ENCODE measurements at places on chromosomes 3 and 15. TPM values are rescaled to one million over a fixed set of nuclear protein-coding genes. Genes with fewer than 3 reads are reported as not detected.
A peak's percentile ranks its signal among the peaks of the same experiment; 100 is the strongest.

DNA sequence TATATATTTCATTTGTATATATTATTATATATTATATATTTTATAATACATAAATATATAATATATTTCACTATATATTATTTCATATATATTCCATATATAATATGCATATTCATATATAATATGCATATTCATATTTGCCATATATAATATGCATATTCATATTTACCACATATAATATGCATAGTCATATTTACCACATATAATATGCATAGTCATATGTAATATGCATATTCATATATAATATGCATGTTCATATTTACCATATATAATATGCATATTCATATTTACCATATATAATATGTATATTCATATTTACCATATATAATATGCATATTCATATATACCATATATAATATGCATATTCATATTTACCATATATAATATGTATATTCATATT, 51.2 kb upstream of the GATA2 start:
- no peak for DNase-seq

GRCh38 chr3:106288781-106289180, 420.0 kb upstream of the CBLB start:
- DNase-seq = no peak

GRCh38 chr3:46849686-46850467, 13.4 kb downstream of the MYL3 start:
- no peak for DNase-seq

GRCh38 chr3:6168256-6168655, 692.7 kb upstream of the GRM7 start:
- peak; percentile 1 for DNase-seq

DNA sequence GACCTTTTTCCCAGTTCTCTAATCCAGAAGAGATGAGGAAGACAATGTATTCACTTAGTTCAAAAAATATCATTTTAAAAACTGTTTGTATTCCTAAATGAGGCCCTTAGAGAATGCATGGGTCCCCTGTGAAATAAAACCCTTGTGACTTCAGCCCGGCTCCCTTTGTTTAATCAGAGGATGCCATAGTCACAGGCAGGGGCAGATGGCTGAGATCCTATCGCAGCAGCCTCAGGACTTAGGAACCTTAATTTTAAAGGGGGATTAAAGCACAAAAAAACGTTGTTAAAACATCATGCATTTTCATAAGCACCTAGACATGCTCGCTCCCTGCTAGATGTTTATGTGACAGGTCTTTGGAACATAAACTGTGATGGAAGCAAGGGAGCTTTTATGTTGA, 176.6 kb downstream of the IL20RB start:
- no peak for DNase-seq

- peak; percentile 80 for DNase-seq
Measured at GRCh38 chr3:50347187-50347813, 1.8 kb upstream of the ZMYND10 start.

DNA sequence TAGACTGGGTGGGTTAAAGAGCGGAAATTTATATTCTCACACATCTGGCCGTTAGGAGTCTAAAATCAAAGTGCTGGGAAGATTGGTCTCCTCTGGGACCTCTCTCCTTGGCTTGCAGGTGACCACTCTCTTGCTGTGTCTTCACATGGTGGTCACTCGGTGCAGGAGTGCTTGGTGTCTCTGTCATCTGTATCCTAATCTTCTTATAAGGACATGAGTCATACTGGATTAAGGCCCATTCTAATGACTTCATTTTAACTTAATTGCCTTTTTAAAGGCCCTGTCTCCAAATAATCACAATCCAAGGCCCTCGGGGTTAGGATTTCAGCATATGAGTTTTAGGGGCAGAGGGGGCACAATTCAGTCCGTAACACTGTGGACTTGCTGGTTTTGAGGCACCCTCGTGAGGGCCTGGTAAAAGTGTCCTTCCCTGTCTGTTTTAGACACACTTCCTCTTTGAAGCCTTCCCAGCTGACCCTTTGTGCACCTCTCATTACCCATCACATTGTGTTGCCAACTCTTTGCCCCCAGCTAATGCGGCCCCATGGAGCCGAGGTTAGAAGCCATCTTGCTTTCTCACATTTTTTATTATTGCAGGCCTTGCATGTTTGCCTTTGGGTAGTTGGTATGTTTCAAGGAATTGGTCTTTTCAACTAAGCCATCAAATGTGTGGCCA, 3.2 kb downstream of the XYLB start:
- no peak for DNase-seq

Gene FOXB1
- not detected for total RNA-seq

DNA sequence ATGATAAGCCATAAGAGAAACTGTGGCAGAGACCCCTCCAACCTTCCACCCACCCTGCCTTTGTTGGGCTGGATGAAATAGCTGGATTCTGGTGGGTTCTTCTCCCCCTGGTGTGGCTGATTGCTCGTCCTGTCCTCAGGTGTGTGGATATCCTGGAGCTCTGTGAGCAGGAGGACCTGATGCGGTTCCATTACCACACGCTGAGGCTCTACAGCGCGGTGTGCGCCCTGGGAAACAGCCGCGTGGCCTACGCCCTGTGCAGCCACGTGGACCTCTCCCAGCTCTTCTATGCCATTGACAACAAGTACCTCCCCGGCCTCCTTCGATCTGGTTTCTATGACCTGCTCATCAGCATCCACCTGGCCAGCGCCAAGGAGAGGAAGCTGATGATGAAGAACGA, 306.3 kb upstream of the CHRM5 start:
- DNase-seq = no peak

GRCh38 chr3:121637922-121638321, 22.8 kb downstream of the HCLS1 start:
- no peak for DNase-seq

- no peak for DNase-seq
Measured at GRCh38 chr3:195186041-195186709, 84.8 kb downstream of the XXYLT1 start.

DNA sequence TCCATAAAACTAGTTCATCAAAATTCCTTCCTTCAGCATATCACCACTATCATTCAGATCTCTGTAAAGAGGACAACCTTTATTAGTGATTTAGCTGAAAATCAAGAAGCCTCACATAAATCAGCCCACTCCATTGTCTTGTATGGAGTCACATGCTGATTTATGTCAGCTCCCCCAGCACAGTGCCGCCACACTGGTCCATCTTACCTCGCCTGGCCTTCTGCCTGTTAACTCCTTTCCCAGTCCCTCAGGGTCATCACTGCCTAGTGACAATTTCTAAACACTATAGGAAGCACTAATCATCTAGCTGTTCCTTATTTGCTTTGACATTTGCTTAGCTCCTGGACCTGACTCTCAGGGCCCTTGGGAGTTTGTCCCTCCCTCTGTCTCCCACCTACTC, 75.4 kb downstream of the PLCL2 start:
- DNase-seq = no peak

Gene SLC6A11
- total RNA-seq = not detected

- peak; percentile 24 for DNase-seq
Measured at GRCh38 chr3:180617049-180617448, 15.1 kb downstream of the TTC14 start.

Gene ZNF280D
- total RNA-seq = 13.5 TPM

Measured in lung microvascular endothelial cell (primary cell).